ENCODE measurements at places on chromosomes 13 and 19.

GRCh38 chr13:112105244-112105681 is 38.3 kb downstream of the SOX1 start:
- DNase-seq: no peak

- DNase-seq: peak; percentile 81
Observed at GRCh38 chr19:3576696-3577443, 4.1 kb downstream of the HMG20B start.

GRCh38 chr13:30816736-30817135 is 81.4 kb downstream of the ALOX5AP start:
- peak; percentile 28 for DNase-seq

DNA sequence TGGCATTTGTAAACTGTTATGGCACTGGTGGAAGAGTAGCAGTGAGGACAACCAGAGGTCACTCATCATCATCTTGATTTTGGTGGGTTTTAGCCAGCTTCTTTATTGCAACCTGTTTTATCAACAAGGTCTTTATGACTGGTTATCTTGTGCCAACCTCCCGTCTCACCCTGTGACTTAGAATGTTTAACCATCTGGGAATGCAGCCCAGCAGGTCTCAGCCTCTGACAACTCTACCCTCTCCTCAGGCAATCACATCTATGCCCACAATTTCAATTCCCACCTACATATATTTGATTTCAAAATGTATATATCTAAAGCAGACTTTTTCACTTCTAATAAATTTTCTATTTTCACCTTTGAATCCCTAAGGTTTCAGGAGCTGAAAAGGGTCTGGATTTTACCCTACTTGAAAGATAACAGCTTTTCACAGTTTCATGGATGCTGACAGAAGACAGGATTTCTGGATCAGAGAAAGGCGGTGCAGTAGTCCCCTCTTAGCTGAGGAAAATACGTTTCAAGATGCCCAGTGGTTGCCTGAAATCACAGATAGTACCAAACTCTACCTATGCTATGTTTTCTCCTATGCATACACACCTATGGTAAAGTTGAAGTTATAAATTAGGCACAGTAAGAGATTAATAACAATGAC is 1171.8 kb downstream of the DIAPH3 start:
- DNase-seq: no peak

DNA sequence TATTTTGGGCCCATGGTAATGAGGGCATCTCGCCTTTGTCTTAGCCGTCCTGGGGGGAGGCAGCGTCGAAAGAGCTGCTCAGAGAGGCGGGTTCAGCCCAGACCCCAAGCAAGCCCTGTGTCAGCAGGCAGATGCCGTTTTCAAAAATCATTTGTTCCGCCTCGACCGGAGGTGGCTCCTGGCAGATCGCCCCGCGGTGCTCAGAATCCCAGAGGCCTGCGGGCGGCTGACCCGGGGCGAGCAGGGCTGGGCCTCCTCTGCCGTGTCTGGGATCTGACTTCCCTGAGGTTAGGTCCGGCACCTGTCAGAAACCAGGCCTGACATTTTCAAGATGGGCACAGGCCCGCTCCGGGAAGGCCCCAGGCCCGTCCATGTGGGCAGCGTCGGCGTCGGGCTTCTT is 36.1 kb downstream of the CRTC1 start:
- DNase-seq: no peak

DNA sequence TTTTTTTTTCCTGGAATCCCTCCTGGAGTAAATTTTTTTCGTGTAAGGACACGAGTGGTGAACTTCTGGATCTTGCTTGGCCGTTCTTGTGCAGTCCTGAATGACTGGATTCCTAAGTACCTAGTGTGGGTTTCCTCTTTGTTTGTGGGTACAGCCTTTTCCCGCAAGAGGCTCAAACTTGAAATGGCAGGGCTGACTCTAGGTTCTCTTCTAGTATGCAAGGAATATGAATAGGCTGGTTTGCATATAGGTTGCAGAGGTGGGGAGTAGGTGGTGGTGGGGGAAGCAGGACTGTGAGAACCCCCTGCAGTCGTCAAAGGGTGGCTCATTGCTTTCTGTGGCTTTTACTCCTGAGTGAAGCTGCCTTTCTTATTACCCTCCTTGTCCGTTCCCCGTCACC is 13.6 kb downstream of the UBAC2 start:
- DNase-seq: no peak
